ENCODE measurements at places on chromosomes 16 and 17.
A peak's percentile ranks its signal among the peaks of the same experiment; 100 is the strongest.

GRCh38 chr16:87572959-87573358, 29.3 kb upstream of the JPH3 start:
- no peak for DNase-seq

DNA sequence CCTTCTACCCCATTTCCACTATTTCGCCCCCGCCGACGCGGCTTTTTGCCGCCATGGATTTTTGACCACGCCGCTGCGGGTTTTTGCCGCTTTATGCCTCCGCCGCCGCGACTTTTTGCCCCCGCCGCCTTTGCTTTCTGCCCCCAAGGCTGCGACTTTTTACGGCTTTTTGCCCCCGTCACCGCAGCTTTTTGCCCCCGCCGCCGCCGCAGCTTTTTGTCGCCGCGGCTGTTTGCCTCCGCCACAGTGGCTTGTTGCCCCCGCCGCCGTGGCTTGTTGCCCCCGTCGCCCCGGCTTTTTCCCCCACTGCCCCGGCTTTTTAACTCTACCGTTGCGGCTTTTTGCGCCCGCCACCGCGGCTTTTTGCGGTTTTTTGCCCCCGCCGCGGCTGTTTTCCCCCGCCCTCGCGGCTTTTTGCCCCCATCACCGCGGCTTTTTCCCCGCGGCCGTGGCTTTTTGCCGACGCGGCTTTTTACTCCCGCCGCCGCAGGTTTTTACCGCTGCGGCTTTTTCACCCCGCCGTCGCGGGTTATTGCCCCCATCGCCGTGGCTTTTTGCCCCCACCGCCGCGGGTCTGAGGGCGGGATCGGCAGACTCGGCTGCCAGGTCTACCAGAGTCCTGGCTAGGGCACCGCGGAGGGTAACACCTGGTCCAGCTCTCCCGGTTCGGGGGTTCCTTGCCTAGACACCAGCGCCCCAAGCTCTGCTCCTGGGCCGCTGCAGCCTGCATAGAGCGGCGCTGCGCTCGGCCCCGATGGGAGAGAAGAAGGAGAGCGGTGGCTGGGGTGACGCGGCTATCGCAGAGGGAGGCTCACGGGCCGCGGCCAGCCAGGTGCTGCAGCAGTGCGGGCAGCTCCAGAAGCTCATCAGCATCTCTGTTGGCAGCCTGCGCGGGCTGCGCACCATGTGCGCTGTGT, 562.7 kb upstream of the WSB1 start:
- no peak for DNase-seq

DNA sequence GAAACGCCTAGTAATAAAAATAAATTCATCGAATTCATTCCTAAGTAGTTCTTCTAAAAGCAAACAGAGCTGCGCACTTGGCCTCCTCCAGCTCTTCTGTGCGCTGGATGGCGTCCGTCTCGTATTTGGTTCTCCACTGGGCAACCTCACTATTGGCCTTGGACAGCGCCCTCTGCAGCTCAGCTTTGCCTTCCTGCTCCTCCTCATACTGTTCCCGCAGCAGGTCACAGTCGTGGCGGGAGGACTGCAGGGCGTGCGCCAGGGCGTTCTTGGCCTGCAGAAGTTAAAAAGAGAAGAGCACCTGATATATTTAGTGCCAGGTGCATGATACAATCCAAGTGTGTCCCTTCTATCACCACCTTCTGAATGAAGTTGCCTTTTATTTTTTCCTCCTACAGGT, 21.8 kb downstream of the MYH3 start:
- no peak for DNase-seq

GRCh38 chr17:13362341-13363122, 239.2 kb downstream of the HS3ST3A1 start:
- DNase-seq: no peak

GRCh38 chr17:37218849-37219248, 156.9 kb upstream of the C17orf78 start:
- no peak for DNase-seq

DNA sequence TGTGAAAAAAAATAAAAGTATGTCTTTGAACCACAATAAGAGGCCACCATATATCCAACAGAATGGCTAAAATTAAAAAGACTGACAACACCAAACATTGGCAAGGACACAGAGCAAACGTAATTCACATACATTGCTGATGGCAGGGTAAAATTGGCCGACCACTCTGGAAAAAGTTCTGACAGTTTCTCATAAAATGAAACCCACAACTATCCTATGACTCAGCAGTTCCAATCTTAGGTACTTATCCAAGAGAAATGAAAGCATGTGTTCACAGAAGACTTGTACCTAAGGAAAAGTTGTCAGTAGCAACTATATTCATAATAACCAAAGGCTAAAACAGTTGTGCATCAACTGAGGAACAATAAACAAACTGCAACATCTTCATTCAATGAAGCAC, 357.3 kb upstream of the XYLT1 start:
- DNase-seq: no peak

GRCh38 chr16:57192720-57193486, 6.8 kb downstream of the RSPRY1 start:
- DNase-seq: no peak

GRCh38 chr16:12896562-12896961, 4.8 kb upstream of the SHISA9 start:
- DNase-seq: no peak

DNA sequence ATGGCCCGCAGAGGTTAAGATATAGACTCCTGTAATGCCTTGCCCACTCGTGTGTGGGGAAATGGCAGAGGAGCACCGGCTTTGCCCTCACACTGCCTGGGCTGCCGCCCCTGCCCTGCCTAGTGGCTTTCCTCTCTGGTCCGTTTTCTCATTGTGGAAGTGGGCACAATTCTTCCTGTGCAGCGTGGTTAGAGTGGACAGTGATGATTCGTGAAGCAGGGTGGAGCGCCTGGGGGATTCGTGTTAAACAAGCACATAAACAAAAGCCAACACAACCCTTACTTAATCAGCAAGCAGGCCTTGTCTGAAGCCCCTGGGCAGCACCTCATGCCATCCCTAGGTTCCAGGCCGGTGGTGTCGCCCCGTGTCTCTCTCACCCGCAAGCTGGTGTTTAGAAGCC, 269.7 kb downstream of the SEC14L1 start:
- DNase-seq: no peak

DNA sequence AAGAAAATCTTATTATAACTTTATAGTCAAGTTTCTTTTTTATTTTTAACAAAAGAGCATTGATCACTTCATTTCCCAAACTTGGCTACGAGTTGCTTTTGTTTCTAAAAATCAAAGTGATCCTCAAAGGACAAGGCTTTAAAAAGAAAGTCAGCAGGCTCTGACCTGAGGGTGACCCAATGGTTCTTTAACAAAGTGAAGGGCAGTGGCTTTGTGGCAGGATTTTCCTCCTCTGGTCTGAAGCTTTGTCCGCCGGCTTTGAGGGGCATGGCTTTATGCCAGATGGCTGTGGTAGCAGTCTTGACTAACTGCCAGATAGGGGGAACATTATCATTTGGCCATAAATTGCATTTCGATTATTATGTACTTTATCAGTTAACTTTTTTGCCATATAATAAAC, 28.5 kb downstream of the IQCK start:
- DNase-seq: no peak

DNA sequence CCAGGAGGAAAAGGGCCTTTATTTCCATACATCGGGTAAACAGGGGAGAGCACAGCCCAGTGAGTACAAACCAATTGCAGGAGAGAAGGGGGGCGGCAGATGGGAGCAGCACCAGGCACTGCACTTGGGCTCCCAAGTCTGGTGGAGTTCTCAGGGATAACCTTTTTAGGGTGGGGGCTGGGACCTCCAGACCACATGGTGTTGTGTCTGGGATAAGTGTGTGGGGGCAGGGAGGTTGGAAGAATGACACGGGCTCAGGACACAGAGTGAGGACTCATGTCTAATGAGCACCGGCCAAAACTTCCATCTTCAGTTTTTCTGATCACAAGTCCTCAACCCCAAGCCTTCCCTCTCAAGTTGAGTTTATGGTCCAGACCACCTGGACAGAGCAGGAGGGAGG, 30.6 kb downstream of the PIPOX start:
- DNase-seq: no peak

GRCh38 chr16:89335803-89336485, 118.4 kb downstream of the ZNF778 start:
- DNase-seq: no peak

DNA sequence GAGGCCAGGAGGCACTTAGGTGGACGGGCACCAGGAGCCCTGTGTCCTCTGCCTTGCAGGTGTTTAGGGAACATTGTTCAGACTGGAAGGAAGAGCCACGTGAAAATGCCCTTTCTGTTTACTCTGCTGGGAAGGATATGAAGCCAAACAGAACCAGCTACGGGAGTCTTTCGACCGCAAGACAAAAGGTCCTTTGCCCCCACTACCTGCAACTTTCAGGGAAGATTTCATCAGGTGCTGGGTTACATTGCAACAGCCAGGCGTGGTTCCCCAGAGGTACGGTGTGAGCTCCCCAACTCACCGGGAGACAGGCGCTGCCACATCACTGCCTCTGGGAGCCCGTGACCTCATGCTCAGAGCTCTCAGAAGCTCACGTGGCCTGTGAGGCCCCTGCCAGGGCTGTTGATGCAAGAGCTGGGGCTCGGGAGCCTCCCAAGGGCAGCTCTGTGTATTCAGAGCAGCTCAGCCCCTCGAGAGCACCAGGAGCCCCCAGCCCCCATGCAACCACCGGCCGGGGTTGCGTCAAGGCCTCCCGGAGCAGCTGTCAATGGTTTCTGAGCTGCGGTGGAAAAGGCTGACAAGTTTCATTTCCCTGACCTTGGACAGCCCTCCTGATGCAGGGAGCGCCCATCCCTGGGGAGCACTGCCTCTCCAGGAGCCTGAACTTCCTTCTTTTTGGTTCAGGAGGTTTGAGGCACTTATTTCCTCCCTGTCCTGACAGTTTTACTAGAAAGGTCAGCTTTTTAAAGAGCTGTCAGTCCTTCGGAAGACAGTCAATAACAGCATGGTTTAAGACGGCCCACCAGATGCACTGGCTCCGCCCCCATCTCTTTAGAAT, 42.1 kb downstream of the TBC1D16 start:
- DNase-seq: peak; percentile 56

DNA sequence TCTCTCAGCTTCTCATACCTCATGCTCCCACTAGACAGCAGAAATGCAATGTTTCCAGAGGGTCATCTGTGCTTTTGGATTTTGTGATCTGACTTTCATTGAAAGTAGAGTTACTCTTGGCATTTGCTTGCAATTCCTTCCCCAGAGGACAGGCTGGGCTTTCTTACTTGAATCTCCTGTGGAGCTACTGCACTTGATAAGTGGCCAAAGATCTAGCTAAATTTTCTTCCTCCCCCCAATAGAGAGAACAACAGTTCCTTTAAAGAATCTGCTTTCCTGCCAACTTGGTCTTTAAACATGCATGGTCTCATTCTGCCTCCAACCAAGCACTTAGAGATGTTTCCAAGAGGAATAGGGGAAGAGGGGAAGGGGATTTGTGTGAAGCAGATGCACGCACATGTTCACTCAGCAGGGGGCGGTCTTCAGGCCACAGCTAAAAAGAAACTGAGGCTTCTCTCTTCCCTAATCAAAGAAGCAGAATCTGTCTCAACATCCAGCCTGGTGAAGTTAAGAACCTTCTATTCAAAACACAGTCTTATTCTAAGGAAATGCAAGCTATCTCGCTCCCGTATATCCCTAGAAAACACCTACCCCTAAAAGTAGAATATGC, 229.6 kb downstream of the ZFHX3 start:
- DNase-seq: no peak

- no peak for DNase-seq
Observed at GRCh38 chr17:58059141-58059540, 24.1 kb upstream of the DYNLL2 start.

DNA sequence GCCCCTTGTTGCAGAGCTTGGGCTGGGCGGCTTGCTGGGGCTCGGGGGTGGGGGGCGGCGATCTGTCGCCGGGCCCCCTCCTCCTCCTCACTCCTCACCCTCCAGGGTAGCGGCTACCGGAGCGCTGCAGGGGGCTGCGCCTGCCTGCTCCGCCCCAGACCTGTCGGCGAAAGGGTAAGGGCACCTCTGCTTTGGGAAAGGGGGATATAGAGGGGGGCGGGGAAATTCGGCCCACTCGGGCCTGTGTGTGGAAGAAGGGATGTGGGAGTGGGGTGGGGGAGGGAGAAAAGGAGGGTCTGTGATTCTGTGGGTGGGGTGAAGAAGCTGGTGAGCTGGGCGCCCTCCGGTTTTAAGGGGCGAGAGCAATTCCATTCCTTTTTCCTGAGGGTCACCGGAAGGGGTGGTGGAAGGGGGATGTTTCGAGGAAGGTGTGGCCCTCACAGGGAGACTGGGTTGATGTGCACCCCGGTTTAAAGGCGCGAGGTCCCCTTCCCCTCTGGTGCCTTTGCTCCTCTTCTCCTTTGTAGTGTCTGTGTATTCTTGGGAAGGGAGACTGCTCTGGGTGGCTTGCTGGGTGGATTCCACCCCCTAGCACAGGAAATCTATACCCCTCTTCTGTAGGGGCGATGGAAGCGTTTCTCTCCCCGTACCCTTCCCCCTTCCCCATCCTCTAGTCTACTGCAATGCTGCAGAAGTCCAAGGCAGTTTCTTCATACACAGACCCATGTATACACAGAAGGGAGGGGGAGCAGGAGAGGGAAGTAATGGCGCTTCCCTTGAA, 878 bp downstream of the TAOK1 start:
- DNase-seq: no peak

DNA sequence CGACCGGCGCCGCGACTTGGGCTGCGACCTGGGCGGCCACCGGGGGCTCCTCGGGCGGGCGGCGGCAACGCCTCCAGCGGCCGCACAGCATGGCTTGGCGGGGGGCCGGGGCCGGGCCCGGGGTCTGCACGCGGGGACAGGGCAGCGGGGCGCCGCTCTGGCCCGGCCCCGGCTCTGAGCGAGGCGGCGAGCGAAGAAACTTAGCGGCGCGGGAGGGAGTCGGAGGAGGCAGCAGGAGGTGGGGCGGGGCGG, at the start of gene PLCD3:
Gene PLCD3, minus strand, starts transcription at position 196 of the 252 bp plus-strand sequence. Its CDS starts 105 bp downstream, at position 91.
- no peak for DNase-seq

- DNase-seq: no peak
Observed at GRCh38 chr17:69428252-69428980, 13.9 kb downstream of the MAP2K6 start.

DNA sequence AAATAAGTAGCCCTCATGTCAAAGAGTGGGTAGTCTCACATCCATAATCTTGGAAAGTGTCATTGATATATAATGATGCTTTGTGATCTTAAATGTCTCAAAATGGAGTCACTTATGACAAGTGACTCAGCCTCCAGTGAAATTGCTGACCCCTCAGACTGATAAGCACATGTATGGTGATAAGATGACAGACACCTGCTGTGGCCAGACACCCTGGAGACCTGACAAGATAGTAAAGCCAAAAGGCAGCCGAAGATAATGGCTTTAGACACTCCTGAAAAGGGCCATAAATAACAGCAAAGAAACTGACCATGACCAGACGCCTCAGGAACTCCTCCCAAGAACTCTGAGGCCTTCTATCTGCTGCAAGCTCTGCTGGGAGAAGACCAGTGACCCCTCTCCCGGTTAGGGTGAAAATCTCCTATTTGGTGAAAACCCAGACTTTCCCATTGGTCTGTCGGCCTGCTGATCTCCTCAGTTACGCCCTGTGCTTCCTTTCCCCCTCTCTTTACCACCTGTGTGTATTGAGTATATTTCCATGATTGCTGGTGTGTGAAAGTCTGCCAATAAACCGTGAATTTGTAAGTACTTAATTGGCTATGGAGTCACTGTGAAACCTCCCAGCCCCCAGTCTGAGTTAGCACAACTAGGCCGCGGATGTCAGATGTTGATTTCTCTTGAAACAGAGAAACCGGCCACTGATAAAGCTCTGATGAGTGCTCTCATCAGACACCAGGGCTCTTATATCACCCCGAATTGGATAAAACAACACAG, 226.7 kb upstream of the MYOCD start:
- DNase-seq: no peak
